ENCODE measurements at places on chromosomes 4 and X.

- no peak for DNase-seq
Measured at GRCh38 chrX:21503593-21503992, 129.4 kb downstream of the CNKSR2 start.

DNA sequence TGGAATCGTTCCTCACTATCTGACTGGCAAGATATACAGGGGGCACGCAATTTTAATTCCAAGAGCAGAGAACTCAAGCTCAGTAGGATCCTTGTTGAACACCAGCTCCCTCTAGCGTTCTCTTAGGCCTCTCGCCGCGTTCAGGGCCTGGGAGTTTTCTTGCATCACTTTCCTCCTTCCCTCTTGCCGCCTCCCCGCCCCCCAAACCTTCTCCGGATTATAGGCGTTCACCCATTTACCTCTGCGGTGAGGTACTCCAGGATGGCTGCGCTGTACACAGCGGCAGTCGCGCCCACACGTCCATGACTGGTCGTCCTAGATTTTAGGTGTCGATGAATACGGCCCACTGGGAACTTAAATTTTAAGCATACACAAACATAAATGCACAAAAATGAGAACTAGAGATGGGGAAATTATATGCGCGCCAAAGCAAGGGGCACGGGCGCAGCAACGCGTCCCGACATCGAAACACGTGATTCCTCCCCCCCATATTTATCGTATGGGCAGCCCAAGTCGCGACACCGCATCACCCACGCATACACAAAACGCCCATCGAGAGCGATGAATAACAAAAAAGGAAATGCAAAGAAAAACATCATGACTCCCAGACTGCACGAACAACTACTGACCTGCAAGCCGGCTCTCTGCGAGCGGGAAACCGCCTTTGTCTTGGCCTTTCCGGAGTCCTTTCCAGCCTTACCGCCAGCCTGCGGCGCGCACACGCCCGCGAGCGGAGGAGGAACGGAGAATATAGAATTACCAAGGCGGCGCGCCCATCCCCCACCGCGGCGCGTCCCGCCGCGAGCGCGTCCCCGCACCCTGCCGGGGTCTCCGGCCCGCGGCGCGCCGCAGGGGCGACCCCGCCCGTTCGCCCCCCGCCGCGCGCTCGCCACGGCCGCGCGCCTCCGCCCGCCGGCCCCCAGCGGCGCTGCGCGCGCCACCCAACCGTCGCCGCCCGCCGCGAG, 759 bp downstream of the H2AZ1 start:
- DNase-seq = peak; percentile 80

DNA sequence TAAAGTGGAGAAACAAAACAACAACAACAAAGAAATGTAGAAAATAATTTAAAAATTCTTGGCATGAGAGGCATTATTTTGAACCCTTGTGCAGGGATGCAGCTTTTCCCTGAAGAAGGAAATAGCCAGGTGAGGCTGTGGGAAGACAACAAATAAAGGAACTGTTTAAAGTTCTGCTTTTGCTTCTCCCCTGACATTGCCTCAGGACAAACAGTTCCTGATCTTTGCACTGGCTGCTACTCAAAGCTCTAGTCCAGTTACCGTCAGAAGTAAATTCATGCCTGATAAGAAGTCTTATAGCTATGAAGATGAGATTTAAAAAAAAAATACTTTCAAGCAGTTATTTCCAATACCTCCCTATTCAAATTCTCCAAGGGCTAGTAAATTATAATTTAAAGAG, 233.8 kb downstream of the IL15 start:
- no peak for DNase-seq

- no peak for DNase-seq
Measured at GRCh38 chr4:165877286-165877685, 4.2 kb downstream of the TLL1 start.

- DNase-seq = no peak
Measured at GRCh38 chrX:580030-580429, 50.6 kb upstream of the SHOX start.

GRCh38 chr4:151808120-151808529, 47.3 kb upstream of the GATB start:
- DNase-seq = no peak

DNA sequence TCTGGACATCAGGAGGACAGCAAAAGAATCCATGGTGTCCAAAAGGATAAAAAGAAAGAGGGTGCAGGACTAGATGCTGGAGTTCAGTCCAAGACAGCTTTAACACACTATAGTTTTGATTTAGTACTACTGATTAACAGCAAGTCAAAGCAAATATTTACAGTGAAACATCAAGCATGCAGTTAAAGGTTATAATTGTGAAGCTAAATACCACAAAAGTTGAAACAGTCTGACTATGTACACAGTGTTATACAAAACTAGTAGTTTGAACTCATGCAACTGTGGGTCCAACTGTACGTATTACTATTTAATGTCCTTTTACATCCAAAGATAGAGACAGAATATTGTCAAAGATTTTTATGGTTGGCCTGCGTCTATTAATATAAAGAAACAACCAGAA, 57.6 kb downstream of the CHIC2 start:
- DNase-seq = no peak

GRCh38 chrX:154317391-154317995, 21.9 kb downstream of the TKTL1 start:
- DNase-seq = no peak

GRCh38 chr4:4496592-4497372, 45.1 kb downstream of the STX18 start:
- DNase-seq = no peak

GRCh38 chr4:153645183-153645582, 38.9 kb upstream of the TLR2 start:
- DNase-seq = no peak

DNA sequence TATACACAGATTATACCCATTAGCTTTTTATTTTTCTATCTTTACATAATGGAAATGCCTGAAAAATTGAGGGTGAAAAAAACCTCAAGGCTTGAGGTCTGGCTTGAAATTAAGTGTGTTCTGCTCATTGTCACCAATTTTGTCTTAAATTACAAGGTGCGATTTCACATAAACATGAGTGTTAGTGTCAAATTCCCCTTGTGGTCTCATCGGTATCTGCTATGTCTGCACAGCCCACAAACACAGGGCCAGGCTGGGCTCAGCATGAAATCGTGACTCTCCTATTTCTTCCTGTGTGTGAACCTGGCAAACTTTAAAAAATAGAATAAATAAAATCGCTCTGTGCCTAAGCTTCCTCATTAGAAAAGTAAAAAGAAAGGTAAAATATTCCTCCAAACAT, 109.1 kb downstream of the CRLF2 start:
- DNase-seq = no peak

DNA sequence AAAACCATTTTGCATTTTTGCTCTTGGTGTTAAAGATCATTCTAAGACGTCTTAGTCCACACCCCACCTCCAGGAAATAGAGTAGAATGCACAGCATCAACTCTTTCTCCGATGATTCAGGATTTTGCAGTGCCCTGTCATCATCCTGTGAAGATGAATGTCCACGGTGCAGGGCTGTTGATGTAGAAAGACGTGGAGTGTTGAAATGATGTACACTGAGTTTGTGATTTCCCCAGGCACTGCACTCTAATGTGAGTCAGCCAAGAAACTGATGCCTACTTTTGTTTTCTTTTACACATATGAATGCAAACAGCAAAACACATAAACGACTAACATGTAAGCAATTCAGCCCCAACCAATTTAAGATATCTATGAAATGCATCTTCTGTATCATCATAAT, 10.5 kb downstream of the LGI2 start:
- DNase-seq = no peak

GRCh38 chr4:152352215-152352614, 183.7 kb downstream of the FBXW7 start:
- DNase-seq = no peak

- DNase-seq = no peak
Measured at GRCh38 chrX:56564164-56564885, 898 bp downstream of the UBQLN2 start.

DNA sequence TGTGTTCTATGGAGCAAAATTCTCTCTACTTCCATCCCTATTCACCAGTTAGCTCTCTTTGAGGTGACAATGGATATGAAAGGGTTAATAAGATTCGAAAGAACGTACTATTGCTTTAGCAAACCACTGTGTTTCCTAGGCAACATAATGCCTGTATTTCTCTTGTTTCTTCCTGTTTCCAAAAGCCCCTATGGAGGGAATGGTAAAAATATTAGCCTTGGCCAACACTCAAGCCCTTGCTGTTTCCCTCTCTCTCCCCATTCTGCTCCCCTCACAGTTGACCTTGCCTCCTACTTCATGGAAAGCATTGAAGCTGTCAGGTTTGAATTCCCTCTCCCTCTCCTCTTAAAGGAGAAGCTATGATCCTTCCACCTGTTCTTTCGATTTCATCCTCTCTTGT, 9.6 kb upstream of the PGRMC1 start:
- DNase-seq = no peak

- no peak for DNase-seq
Measured at GRCh38 chr4:79514621-79515329, 106.7 kb upstream of the GK2 start.

- DNase-seq = no peak
Measured at GRCh38 chrX:82224961-82225360, 1023.1 kb downstream of the SH3BGRL start.

GRCh38 chr4:2823671-2824328, 19.8 kb upstream of the ADD1 start:
- no peak for DNase-seq

DNA sequence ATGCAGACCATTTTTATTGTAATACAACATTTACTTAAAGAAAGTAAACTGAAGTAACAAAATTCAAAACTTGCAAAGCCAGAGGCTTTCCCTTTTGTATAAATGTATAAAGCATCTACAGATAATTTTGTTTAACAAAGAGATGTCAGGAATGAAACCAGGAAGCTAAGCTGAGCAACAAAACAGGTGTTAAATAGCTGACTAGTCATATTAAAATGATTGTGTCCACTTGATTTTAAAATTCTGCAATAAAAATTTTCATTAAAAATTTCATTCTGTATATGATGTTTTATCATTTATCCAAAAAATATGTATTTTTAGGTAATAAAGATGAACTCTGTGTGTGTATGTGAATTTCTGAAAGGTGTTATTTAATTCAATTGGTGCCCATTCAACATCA, 72.0 kb upstream of the TRAM1L1 start:
- no peak for DNase-seq

- DNase-seq = no peak
Measured at GRCh38 chr4:3736806-3737205, 29.4 kb upstream of the ADRA2C start.

GRCh38 chrX:50768801-50769200, 45.2 kb downstream of the SHROOM4 start:
- DNase-seq = no peak

Data from stimulated activated CD8-positive, alpha-beta memory T cell treated with anti-CD3 and anti-CD28 coated beads, Interleukin-4, amount 100 ng/mL, for 24 hours (primary cell).